ENCODE measurements at places on chromosomes 7 and 10.
A peak's percentile ranks its signal among the peaks of the same experiment; 100 is the strongest.

- no peak for DNase-seq
Observed at GRCh38 chr10:18303851-18304801, 163.9 kb downstream of the CACNB2 start.

- DNase-seq = peak; percentile 46
Observed at GRCh38 chr10:11560076-11560709, 51.3 kb downstream of the USP6NL start.

- DNase-seq = no peak
Observed at GRCh38 chr10:49611166-49611815, 1.2 kb downstream of the SLC18A3 start.

DNA sequence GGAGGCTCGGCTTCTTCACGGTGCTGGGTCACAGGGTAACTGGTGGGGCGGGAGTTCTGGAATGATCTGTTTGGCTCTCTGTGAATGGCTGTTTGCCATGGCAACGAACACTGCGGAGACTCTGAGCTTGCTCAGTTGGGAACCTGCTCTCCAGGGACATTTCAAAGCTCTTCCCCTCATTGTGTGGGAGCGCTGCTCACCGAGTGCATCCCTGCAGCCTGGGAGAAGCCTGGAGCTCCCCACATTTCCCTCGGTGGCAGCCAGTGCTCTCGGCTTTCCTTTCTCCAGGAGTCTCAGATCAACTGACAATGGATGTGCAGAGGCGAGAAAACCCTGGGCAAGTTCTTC lies 57.6 kb upstream of the CACUL1 start:
- no peak for DNase-seq

GRCh38 chr10:114064151-114065048 lies 20.7 kb downstream of the ADRB1 start:
- no peak for DNase-seq

GRCh38 chr7:143886826-143887477 lies 15.0 kb downstream of the TCAF1 start:
- DNase-seq = no peak

DNA sequence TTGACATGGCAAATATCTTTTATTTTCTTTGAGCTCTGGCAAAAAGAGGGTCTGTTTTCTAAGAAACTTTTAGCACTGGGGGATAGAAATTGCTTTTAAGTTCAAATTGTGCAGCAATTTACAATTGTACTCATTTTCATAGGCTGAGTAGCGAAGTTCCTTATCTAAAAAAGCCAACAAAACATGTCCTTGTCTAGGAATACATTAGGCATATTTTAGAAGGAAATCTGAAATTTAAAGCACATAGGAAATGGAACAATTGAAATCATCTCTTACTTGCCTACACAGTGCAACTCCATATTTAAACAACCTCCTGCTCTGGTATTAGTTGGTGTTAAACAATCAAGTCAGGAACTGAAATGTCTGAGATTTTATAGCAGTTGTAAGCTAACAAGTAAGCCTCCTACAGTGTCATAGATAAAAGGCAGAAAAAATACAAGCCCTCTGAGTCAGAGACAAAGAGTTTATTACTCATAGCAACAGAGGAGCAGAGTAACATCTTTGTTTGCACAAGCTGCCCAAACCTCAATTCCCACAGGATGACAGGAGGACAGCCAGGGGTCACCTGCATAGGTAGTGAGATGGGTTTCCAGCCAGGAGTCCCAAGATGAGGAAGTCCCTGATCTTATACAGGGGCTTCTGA lies 280.2 kb upstream of the HGF start:
- DNase-seq = no peak

DNA sequence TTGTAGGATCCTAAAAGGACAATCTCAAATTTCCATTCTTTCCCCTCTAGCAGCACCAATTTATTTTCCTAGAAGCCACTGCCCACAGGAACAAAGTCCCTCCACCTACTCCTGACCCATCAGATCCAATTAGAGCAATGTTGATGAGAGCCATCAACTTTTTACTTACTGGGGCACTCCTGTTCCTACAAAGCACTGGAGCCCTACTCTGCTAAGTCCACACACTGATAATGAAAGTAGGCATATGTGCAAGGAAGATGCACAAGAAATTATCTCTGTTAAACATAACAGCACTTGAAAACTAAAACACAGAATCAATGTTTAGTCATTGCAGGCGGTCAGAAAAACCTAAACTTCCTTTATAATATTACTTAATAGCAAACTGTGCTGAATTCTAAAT lies 3.6 kb downstream of the HERPUD2 start:
- no peak for DNase-seq

- peak; percentile 36 for DNase-seq
Observed at GRCh38 chr10:118729641-118730258, 25.0 kb downstream of the CACUL1 start.

- DNase-seq = no peak
Observed at GRCh38 chr10:86074294-86074693, 292.3 kb downstream of the GRID1 start.

GRCh38 chr7:46534664-46535588 lies 613.9 kb upstream of the IGFBP3 start:
- no peak for DNase-seq

DNA sequence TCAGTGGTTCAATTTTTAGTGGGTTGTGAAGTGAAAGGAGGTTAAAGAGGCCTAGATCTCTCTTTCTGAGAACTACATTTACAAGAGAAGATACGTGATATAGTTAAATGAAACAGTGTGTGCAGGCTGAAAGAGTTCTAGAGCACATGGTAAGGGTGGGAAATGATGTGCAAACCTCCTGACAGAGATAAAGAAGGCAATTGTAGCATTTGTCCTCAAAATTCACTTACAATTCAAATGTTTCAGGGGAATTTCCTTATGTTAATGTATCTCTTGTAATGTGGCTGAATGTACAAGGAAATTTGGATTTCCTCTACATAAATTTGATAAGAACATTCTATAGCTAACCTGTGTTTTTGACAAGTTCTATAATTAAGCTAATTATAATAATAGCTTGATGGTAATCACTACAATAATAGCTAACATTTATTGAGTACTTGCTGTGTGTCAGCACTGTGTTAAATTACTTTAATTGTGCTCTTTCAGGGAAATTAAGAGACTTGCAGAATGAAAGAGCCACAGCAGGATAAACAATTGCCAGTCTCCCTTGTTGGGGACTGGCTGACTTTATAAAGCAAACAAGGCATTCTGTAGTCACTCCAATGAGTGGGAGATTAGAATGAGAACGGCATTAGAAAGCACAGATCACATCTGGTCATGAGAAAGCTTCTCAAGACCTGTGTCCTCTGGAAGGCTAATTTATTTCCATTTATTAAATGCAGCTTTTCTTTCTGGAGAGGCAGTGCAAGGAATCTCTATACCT lies 139.7 kb upstream of the TMEM72 start:
- DNase-seq = no peak

- DNase-seq = no peak
Observed at GRCh38 chr10:69269761-69270160, 8.5 kb upstream of the HK1 start.

GRCh38 chr7:138407792-138408191 lies 52.3 kb upstream of the TRIM24 start:
- DNase-seq = no peak

GRCh38 chr7:101094791-101095375 lies 9.6 kb downstream of the TRIM56 start:
- no peak for DNase-seq

- DNase-seq = no peak
Observed at GRCh38 chr10:80425901-80426300, 17.6 kb downstream of the PRXL2A start.

- DNase-seq = no peak
Observed at GRCh38 chr10:69379800-69380199, 36.9 kb downstream of the TACR2 start.

- no peak for DNase-seq
Observed at GRCh38 chr7:82247814-82248433, 195.7 kb downstream of the CACNA2D1 start.

DNA sequence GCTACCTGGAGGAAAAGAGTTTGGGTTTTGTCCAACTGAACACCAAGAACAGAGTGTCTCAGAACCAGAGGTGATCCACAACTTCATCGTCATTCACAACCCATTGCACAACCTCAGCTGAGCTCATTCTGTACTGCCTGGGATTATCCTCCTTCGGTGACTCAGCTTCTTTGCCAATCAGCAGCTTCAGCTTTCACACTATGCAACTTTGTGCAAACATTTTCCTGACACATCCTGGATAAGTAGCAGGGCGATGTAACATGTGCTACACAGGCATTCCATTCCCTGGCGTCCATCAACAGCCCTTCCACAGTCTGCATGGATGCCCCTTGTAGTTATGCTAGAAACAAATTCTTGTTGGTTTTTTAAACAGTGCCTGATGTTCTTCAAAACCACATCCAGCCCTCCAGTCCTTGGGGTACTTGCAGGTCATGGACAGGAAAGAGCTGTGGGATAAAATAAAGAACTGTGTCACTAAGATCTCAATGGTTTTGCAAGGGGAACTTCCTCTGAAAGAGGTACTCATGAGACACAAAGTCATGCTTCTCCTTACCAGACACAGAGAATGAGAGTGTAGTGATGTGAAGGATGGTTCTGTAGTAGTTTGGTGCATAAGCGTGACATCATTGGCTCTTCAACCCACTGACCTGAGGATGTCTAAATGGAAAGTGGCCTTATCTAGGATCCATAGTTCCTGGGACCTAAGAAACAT lies 478.5 kb downstream of the KIF20B start:
- no peak for DNase-seq

DNA sequence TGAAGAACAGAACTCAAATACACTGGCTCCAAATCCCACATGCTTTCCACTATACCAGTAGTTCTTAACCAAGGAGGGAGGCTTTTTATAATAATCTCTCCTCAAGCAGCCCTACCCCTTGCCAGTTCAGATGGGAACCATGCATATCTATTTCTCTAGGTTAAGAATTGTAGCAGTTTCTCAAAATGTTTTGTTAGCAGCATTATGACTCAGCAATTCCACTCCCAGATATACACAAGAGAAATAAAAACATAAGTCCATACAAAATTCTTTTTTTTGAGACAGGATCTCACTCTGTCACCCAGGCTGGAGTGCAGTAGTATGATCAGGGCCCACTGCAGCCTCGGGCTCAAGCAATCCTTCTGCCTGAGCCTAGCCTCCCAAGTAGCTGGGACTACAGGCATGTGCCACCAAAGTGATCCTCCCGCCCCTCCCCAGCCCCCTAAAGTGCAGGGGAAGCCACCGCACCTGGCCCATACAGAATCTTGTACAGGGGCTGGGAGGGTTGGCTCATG lies 18.1 kb downstream of the YWHAG start:
- no peak for DNase-seq

DNA sequence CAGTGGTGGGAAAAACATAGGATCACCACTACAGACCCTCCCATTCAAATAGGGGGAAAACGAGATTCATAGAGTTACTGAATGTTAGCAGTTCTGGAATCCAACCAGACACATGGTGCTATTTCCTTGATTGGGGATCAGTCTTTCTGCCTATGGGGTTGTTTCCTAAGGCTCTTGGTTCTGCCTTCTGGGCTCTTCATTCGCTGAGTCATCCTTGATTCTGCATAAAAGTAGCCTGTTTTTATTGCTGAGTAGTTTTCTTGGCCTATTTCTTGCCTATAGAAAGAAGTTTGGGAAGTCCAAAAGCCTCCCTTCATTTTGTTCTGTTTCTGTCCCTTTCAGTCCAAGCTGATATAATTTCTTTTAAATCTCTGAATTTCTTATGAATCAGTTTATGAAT lies 99.3 kb upstream of the OIT3 start:
- DNase-seq = no peak

- DNase-seq = no peak
Observed at GRCh38 chr10:106044503-106044902, 1120.0 kb downstream of the SORCS1 start.

DNA sequence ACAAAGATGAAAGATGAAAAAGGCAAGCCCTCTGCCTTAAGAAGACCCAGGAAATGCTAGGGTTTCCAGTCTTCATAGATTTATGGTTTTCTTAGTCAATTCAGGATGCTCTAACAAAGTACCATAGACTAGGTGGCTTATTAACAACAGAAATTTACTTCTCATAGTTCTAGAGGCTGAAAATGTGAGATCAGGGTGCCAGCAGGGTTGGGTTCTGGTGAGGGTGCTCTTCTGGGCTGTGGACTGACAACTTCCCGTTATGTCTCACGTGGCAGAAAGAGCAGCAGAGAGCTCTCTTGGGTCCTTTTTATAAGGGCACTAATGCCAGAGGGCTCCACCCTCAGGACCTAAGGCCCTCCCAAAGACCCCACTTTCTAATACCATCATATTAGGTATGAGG lies 23.7 kb downstream of the ELMO1 start:
- no peak for DNase-seq

GRCh38 chr7:45655539-45655938 lies 81.4 kb downstream of the ADCY1 start:
- no peak for DNase-seq

DNA sequence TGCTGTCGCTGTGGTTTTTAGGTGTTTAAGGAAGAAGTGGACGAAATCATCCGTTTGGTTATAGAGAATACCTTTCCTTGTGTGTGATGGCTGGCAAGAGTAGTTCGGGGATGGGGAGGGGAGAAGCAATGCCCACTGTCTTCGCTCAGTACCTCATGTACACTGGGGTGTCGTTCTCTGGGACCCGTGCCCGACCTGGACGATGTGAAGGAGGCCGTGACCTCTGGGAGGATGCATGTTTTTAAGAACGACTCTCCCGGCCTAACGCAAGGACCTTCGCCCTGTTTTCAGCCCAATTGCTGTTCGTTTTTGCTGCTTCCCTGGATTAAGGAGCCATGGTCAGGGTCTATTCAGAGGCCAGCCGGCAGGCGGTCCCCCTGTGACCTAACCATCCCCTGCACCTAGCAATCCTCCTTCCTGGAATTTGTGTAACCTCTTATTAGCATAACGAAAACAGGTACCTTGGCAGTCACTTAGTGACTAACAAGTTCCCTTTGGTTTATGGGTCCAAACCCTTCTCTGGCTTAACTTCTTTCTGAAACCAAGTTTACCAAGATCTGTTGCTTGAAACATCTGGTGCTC lies 1.3 kb downstream of the NFE2L3 start:
- DNase-seq = no peak

DNA sequence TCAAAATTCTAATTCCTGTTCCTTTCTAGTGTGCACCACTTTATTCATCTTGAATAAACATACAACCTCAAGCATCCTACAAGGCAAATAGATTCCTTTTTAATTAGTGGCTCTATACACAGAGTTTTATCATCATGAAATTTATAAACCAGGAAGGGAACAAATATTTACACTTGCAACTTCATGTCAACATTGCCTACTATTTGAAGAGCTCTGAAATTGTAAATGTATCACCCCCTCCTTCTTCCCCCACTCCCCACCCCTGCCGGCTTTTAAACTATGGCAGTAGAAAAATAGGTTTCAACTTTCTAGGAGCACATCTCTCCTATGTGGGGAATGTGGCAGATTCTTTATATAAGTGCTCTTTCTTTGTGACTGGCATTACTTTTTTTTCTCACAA lies 49.6 kb downstream of the KAT6B start:
- no peak for DNase-seq

- DNase-seq = no peak
Observed at GRCh38 chr10:29688230-29688661, 53.5 kb upstream of the SVIL start.

- DNase-seq = no peak
Observed at GRCh38 chr10:68155615-68156210, 46.4 kb downstream of the MYPN start.

DNA sequence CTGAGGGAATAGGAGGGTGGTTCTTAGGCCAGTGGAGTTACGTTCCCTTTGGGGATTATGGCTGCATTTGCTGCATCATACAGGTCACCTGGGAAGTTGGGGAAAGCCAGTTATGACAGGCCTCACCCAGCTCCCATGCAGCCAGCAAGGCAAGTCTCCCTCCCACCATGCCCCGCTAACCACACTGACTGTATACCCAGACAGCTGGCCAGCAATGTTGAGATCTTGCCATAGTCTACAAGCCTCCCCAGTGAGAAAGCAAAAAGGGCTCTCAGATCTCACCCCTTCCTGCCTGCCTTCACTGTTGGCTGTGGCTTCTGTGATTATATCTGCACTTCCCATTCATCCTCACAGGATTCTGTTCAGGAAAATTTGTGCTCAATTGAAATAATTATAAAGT lies 133.3 kb upstream of the HGF start:
- no peak for DNase-seq

All from GM12864 (cell line).